ENCODE measurements at places on chromosomes 13 and 19.

DNA sequence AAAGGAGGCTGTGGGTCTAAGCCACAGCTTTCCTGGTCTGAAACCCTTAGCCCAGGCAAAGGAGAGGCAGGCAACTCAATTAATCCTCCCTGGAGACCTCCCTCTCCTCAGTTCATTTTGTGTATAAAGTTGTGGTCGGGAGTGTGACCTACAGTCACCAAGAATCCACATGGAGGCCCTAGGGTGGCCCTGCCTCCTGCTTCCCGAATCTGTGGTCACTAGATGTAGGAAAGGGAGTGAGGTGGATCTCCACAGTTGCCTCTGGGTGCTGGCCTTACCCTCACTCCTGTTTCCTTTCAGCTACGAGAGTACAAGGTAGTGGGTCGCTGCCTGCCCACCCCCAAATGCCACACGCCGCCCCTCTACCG is 1.3 kb downstream of the RPL18A start:
- no peak for DNase-seq

GRCh38 chr13:110330491-110331011 is 23.5 kb downstream of the COL4A2 start:
- DNase-seq: no peak

DNA sequence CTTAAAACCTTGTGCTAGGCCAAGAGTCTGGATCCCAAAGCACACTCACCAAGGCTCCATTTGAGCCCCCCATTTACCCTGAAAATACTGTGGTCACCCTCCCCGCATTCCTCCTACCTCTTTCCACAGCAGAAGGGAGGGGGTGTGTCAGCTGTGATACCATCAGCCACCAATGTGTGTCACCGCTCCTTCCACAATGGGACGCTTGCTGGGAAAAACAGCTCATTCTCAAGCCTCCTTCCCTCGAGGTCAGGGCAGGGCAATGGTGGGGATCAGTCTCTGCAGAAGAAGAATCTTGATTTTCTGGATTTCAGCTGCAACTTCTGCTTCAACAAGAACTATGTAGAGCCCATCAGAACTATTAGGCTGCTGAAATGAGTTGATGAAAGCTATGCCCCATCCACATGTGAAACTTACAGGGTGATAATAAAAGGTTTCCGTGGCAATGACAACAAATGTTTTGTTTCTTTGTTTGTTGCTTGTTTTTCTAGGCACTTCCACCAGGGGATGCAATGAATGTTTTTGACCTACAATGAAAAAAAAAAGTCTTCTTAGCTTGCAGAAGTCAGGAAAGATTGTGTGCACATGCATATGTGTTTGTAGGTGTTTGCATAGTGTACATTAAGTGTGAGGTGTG is 26.4 kb upstream of the ZNF507 start:
- DNase-seq: no peak

GRCh38 chr13:33480561-33480960 is 195.0 kb upstream of the STARD13 start:
- no peak for DNase-seq

- no peak for DNase-seq
Observed at GRCh38 chr19:22426901-22427300, 4.8 kb upstream of the ZNF98 start.

DNA sequence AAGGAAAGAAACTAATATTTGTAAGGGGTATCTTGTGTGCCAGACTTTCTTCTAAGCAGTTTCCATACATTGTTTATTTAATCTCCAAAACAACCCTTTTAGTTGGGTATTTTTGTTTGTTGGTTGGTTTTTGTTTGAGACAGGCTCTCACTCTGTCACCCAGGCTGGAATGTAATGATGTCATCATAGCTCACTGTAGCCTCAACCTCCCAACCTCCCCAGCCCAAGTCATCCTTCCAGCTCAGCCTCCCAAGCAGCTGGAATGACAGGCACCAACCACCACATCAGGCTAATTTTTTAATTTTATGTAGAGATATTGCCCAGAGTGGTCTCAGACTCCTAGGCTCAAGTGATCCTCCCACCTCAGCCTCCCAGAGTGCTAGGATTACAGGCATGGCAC is 41.2 kb upstream of the LSM14A start:
- no peak for DNase-seq

DNA sequence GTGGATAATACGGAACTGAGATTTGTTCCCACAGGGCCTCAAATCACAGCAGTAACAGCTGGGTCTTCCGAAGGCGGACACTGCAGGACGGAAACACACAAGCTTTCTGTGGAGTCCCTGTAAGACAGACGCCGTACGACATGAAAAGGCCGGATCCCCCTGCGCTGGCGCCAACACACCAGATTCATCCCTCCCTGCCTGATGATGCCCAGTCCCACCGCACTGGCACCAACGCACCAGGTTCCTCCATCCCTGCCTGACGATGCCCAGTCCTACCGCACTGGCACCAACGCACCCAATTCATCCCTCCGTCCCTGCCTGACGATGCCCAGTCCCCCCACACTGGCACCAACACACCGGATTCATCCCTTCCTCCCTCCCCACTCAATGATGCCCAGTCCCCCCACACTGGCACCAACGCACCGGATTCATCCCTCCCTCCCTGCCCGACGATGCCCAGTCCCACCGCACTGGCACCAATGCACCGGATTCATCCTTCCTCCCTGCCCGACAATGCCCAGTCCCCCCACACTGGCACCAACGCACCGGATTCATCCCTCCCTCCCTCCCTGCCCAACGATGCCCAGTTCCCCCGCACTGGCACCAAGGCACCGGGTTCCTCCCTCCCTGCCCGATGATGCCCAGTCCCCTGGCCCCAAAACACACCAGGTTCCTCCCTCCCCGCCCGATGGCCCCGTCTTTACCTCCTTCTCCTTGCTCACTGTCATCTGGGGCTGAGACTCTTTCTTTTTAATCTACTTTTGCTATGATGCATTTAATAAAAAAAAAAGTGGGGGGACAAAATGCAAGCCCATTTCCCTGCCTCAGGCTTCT is 55.1 kb downstream of the RASA3 start:
- DNase-seq: no peak

GRCh38 chr19:5048091-5048726 is 79.3 kb downstream of the KDM4B start:
- DNase-seq: peak; percentile 11

DNA sequence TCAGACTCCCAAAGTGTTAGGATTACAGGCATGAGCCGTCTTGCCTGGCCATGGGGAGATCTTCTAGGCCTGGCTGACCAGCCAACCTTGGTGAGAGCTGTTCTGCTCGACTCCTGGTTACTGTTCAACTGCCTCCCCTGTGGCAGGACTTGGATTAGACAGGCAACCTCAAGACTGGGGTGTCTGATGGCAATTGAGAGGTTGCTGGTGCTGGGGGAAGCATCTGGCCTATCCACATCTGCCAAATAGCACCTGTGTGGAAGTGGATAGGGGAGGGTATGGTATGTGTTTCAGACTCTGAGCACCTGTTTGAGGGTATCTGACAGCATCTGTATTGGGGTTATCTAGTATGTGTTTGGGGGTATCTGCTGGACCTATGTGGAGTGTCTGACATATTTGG is 44.7 kb downstream of the ARHGEF18 start:
- DNase-seq: no peak

GRCh38 chr13:38624822-38625221 is 62.1 kb upstream of the FREM2 start:
- no peak for DNase-seq

- DNase-seq: no peak
Observed at GRCh38 chr13:30845297-30846214, 60.5 kb upstream of the MEDAG start.

GRCh38 chr13:32453981-32454380 is 26.1 kb upstream of the N4BP2L1 start:
- DNase-seq: no peak

GRCh38 chr19:42172261-42172660 is 40.0 kb upstream of the POU2F2 start:
- no peak for DNase-seq

GRCh38 chr13:31545616-31546015 is 193.7 kb upstream of the RXFP2 start:
- no peak for DNase-seq

DNA sequence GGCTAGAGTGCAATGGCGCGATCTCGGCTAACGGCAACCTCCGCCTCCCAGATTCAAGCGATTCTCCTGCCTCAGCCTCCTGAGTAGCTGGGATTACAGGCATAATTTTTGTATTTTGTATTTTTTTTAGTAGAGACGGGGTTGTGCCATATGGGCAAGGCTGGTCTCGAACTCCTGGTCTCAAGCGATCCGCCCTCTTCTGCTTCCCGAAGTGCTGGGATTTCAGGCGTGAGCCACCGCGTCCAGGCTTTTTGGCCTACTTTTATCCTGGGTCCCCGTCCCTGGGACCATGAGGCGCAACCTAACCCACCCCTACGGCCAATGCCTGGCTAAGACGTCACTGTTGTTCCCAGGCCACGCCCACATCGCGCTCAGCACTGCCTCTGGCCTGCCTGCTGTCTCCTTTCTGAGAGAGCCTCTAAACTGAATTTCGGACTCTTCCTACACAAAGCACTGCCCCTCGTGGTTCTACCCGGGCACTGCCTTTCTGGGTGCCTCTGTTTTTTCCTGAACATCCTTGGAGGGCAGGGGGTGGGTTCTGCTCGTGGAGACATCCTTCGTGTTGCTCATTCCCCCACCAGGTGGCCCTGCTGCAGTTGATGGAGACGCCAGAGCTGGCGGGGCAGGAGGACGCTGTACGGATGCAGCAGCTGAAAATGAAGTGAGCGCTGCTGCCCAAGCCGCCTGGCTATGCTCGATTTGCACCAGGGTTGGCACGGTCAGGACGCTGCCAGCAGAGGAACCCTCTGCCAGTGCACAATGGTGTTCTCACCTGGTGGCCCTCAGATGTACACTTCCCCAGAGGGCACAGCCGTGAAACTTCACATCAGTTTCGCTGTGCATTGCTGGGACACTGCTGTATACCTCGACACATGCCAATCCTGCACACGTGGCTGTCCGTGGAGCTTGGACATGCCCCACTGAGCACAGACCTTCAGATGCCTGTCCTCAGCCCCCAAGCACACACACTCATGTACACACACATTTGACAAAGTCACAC is 2.0 kb downstream of the REX1BD start:
- DNase-seq: no peak

DNA sequence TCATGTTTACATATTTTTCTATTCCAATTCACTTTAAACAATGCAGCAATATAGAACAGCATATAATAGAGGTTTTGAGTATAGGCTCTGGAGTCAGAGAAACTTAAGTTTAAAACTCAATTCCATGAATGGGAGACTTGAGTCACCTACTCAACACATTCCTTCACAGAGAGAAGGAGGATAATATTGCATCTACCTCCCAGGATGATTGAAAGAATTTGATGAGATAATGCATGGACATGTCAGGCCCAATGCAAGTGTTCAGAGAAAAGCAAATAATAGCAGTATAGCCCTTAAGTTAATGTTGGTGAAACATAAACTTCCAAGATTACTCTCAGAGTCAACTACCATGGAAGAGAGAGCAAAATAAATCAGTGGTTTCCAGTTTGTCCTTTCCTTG is 170.2 kb downstream of the DCLK1 start:
- DNase-seq: no peak

DNA sequence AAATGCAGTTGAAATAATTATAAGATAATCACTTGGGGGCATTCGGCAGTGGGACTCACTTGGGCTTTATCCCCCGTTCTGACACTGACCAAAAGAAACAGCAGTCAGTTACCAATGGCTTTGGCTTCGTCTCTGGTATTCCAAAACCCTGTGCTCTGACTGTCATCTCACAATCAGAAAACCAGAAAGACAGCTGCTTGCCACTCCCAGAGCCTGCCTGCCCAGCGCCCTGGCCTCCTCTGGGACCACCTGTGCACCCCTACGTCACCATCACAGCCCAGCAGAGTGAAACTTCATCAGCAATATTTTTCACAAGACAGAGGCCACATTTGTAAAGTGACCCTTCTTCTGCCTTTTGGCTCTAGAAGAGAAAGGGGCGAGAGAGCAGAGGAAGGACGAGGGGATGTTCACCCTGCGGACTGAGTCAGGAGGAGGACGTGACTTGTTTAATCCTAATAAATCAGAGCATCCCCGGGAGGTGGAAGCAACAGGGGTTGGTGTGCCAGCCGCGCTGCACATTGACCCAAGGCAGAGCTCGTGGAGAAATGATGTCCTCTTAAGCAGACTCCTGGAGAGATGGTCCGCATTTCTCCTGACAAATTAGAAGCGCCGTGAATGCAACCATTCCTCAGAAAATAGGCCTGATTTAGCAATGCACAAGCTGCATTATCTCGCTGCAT is 397.8 kb upstream of the ZNF507 start:
- no peak for DNase-seq

DNA sequence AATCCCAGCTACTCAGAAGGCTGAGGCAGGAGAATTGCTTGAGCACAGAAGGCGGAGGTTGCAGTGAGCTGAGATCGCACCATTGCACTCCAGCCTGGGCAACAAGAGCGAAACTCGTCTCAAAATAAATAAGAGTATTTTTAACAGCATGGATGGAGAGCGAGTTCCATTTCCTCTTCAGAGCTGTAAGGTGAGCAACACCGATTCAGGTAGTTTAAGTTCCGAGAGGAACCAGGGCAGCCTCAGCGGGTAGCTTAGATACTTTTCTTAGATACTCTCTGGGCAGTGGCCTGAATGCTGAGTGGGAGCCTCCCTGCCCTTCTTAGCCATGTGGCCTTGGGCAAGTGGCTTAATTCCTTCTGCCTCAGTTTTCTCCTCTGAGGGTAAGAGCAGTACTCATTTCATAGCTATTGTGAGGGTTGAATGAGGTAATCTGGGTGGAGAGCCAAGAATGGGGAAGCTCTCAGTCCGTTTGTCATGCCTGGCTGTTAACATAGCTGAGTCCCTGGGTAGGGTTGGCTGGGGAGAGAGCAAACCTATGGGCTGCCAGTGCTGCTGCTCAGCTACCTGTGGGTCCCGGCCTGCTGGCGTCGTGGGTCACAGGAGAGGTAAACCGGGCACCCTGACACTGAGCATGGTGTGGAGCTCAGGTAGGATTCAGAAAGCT is 4.1 kb downstream of the ATP11A start:
- DNase-seq: no peak

DNA sequence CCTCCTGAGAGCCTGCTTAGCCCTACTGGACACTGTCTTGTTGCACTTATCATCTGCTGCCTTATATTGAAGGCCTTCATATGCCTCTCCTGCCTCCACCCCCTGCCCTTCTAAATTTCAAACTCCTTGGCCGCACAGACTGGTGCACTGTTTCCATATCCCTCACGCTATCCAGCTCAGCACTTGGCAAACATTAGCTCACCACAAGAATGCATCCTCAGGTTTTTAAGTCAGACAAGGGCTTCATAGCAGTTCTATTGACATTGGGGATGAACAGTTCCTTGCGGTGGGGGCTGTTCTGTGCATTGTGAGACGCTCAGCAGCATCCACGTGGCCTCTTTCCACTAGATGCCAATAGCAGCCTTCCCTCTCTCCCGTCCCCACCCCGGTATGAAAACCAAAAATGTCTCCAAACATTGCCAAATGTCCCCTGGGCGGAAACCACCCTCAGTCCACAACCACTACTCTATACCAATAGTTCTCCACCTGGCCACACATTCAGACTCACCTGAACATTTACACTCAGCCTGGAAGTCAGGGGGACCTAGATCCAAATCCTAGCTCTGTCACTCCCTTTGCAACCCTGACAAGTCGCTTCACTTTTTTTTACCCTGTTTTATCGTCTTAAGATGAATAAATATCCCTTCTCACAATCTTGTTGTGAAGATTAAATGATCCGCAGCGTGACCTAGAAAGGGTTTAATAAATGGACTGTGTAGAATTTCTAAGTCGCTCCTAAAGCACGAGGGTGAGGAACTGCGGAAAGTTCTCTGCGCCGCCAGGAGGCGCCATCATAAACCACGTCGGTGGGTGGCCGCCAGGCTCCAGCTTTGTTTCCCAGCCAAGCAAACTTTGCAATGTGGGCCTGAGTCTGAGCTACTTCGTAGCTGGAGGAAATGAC is 3.6 kb upstream of the CEACAM3 start:
- peak; percentile 34 for DNase-seq

All from bone marrow (tissue), 2 donors.